CD4-positive, CD25-positive, alpha-beta regulatory T cell (primary cell): ENCODE measurements at places on chromosomes 7 and 10. TPM values are rescaled to one million over a fixed set of nuclear protein-coding genes. Genes with fewer than 3 reads are reported as not detected.

The HYAL4 gene
- not detected for polyA plus RNA-seq

GRCh38 chr10:31645786-31646185 lies 282.8 kb downstream of the ARHGAP12 start:
- no peak for DNase-seq

The ZNF92 gene
- polyA plus RNA-seq = 14.2 TPM

- no peak for DNase-seq
These were observed 50.0 kb downstream of the SLC37A3 start for GRCh38 chr7:140348161-140348849.

GRCh38 chr7:47332213-47332612 lies 249.7 kb downstream of the TNS3 start:
- no peak for DNase-seq

DNA sequence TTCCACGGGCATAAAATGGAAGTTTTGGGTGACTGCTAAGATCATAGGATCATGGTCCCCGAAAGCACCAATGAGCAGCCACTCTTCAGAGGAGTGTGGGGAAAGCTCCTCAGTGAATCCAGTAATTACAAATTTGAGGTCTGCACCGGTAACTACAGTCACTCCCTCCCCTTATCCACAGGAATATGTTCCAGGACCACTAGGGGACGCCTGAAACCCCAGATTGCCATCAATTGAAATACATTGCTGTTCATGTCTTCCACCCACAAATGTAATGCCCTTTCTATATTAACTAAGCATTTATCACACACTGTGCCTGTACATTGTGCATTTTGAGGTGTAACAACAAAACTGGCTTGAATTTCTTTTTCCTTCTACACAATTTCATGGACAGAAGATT lies 447.9 kb upstream of the PFKP start:
- no peak for DNase-seq

- no peak for DNase-seq
These were observed 26.7 kb downstream of the ZNF277 start for GRCh38 chr7:112233048-112233697.

DNA sequence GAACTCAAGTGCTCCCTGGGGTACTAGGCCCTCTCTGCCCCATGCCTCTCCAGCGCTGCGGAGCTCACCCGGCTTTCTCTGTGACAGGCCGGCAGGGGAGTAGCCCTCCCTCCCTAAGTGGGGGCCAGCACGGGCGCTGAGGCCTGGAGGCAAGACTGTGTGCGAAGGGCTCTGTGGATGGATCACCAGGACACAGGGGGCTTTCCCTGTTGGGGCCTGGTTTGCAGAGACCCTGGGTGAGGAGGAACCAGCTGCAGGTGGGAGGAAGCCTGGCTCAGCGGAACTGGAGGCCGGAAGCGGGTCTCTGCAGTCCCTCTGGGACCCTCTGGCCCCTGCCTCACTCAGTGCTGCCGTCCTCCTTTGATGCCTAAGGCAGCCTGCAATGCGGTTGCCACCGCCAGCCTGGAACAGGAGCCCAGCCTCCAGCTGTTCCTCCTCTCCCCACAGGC lies 106.0 kb downstream of the CYTH3 start:
- no peak for DNase-seq

DNA sequence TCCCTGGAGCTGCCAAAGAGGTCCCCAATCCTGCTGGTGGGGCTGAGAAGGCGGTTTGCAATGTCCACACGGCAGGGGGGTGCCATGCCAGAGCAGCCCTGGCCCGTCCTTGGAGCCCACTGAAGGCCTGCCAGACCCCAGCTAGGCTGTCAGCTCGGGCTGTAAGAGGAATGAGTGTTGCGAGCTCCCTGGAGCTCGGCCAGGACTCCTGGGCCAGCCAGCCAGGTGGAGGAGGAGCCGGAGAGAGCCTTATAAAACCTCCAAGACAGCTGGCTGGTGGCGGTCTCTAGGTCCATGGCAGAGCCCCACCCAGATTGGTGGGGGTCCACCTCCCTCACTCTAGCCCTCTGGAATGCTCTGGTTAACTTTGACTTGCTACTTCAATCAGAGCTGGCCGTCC lies 55.1 kb upstream of the CALN1 start:
- no peak for DNase-seq

The NEUROG3 gene
- not detected for polyA plus RNA-seq

- no peak for DNase-seq
These were observed 149.1 kb downstream of the KIAA1217 start for GRCh38 chr10:24358022-24358421.

DNA sequence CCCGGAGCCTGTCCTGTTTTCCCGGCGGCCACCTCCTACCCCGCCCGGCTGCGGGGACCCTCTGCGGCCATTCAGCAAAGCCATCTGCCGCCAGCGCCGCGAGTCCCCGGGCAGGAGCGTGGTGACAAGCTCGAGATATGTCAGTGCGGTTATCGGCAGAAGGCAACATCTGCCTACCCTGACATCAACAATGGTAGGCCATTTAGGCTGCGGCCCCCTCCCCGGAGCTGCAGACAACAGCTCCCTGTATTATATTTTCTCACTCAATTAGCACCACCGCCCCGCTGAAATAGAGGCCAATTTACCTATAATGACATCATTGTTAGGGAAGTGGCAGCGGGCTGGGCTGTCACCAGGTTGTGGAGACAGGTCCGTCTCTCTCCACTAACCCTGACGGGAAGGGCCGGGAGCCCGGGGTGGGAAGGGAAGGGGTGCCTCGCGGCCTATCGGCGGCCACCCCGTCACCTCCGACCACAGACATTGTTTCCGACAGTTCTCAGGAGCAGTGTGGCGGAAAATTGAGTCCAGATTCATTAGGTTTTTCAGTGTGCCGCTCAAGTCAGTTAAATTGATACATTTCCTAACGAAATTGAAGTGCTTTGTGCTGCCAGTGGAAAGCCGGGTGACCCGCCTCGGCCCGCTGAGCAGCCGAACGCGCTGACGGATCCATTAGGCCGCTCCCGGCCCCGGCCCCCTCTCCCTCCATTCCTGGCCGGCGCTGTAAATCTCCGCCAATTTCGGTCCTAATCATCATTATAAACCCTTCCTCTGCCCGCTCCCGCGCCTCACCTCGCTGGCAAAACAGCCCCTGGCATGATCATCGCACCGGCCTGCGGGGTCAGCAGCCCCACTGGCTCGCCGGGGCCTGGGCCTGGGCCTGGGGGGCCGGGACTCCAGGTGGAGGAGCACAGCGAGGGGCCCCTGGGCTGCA lies 43.0 kb downstream of the UNCX start:
- no peak for DNase-seq
